Fibroblast of skin of abdomen (primary cell): ENCODE measurements at places on chromosomes 12 and 14.

- no peak for DNase-seq
Observed at GRCh38 chr14:100143934-100144333, 15.5 kb downstream of the DEGS2 start.

DNA sequence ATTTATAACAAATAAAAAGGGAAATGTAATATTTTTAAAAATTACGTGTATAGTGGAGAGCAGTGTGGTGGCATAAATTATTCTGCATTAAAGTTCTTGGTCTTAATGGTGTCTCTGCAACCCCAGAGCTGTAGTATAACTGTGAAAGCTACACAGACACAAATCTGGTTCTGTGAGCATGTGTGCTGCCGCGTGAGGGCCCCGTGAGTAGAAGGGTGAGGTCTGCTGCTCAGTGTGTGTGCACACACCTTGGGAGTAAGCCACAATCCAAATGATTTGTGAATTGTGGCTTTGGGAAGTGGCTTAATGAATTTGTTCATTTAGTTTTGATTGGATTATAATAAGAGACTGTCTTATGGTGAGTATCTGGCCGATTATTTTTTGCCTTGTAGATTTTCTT lies 16.8 kb downstream of the PELI2 start:
- peak; percentile 18 for DNase-seq

- DNase-seq = no peak
Observed at GRCh38 chr12:19799216-19799615, 359.9 kb downstream of the AEBP2 start.

DNA sequence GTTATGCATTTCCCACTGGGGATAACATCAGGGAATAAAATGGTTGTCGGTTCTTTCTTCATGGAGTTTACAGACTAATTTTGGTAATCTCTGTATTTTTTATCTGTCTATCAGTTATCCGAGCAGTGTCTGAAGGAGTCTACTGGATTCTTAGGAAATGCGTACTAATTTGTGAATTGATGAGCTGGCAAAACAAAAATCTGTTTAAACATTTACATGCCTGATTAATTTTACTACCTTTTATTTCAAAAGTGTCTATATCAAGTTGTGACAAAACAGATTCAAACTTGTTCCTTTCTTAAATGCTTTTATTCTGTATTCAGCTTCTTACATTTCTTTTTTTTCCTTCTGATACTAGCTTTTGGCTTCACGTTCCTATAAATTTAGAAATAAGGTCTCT lies 4.4 kb downstream of the RIMKLB start:
- no peak for DNase-seq
